OCI-M1 (cell line): ENCODE measurements at places on chromosomes 13 and 19.

- no peak for DNase-seq
Observed at GRCh38 chr13:76708138-76708688, 178.0 kb downstream of the KCTD12 start.

DNA sequence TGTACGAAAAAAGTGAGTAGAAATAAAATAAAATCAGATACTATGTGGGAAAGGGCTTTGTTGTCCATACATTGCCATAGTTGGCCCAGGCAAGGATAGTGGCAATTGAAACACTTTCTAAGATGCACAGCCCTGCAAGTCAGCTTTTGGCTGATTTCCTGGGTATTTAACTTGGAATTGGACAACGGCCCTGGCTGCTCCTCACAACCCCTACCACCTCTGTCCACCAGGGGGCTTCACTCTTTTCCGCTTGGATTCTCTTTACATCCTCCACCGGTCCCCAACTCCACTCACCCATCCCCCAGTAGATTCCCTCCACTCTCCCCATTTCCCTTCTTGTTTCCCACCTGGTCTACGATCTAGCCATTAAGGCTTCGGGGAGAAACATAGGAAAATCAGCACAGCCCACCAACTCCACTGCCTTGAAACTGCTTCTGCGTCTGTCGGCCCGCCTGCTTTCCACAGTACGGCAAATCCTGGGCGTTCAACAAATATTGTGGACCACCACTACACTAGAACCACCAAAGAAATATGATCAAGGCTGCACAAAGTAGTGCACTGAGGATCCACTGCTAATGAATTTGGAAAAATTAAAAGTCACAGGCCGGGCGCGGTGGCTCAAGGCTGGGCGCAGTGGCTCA lies 48.6 kb upstream of the GTF3A start:
- DNase-seq, result peak; percentile 55

GRCh38 chr13:25901460-25902376 lies 150.1 kb downstream of the SHISA2 start:
- DNase-seq, result peak; percentile 4

- DNase-seq, result no peak
Observed at GRCh38 chr13:29448174-29448573, 147.3 kb downstream of the SLC7A1 start.

GRCh38 chr13:30787738-30788525 lies 52.6 kb downstream of the ALOX5AP start:
- no peak for DNase-seq

DNA sequence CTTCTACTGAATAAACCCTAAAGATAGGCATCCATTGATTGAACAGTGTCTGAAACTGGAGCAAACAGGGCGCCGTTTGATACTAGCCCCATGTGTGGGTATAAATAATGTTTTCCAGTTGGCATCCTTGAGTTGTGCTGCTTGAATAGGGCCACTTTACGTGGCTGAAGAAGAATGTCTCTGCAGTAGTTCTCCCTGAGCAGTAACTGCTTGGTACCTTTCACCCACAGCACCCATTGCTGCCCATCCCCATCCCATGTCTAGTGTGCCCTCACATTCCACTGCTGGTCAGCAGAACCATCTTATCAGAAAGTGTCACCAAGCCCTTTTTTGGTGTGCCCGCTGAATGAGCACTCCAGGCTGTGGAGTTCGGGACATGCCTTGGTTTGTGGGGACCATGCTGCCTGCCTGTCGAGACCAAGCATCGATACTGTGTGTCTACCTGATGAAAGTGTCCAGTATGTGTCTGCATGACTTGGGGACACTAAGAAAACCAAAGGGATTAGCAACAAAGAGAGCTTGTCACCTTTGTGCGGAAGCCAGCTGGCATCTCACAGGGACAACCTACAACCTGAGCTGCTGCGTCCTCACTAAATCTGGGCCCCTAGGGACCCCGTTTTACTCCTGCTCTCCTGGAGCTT lies 162.0 kb downstream of the TM9SF2 start:
- DNase-seq, result no peak

GRCh38 chr13:71460211-71460610 lies 406.8 kb downstream of the DACH1 start:
- DNase-seq, result no peak

- no peak for DNase-seq
Observed at GRCh38 chr19:8510589-8511115, 3.3 kb downstream of the ZNF414 start.

- no peak for DNase-seq
Observed at GRCh38 chr13:112692104-112692503, 2.3 kb downstream of the ATP11A start.

DNA sequence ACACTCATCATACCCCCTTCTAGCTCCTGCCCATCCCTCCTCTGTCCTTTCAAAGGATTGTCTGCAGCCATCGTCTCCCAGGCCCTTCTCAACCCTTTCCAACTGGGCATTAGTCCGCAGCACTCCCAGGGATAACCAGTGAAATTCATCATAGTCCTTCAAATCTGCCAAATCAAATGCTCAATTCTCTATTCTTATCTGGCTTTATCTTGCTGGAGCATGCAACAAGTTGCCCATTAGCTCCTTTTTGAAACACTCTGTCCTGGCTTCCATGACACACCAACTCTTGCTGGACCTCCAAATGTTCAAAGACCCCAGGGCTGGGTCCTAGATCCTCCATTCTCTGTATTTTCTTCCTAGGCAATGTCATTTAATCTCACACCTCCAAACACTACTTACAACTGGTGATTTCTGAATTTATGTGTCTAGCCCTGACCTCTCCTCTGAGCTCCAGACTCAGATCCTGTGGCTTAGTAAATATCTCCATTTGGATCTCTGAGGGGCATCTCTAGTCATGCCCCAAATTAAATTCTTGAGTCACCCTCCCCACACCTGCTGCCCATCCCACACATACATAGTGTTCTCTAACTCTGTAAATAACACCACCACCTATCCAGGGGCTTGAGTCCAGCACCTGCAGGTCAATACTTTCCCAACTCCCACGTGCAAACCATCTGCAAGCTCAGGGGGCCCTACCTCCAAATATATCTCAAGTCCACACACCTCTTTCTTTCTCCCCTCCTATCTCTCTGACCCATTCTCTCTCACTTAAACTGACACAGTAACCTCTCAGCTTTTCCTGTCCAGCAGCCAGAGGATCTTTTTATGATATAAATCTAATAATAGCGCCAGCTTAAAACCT lies 9.1 kb upstream of the ANKRD10 start:
- no peak for DNase-seq

DNA sequence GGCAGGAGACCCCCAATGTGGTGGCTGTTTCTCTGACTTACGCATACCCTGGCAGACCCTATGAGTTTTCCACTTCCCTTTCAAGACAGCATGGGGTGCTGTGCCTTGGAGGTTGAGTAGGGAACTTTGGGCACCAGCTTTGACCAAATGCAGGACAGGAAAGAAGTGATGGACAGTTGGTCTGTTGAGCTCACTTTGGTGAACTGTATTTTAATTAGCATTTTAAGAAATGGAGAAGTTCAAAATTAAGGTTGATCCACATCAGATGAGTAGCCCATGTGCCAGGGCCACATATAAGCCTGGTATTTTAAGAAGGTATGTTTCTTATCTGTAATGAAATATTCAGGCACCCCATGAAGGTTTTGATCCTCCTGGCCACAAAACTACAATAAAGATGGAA lies 46.1 kb upstream of the RAP2A start:
- DNase-seq, result no peak

DNA sequence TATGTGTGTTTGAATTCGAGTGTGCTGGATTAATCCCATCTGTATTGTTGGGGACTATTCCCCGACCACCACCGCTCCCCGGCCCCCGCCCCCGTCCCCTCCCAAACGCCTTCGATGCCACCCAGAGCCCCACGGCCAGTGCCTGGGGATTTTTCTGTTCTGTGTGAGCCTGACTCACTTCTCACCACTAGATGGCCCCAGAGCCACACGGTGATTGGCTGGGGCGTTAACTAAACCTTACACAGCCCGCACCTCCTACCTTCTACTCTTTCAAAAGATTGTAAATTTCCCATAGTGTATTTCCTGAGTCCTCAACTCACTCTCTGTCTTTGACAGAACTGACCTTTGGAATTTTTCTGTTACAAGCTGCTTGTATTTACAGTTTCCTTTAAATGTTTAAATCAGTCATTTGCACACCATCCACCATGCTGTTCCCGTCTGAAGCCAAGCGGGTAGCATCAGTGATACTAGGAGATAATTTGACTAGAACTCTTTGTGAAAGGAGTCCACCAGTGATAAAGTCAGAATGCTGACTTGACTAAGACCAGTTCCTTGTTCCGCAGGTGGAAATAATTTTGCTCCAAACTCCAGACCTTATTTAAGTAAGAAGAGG lies 61.4 kb downstream of the RFX2 start:
- DNase-seq, result peak; percentile 77

- DNase-seq, result peak; percentile 72
Observed at GRCh38 chr19:50705422-50706019, 14.1 kb downstream of the SHANK1 start.

GRCh38 chr13:74450525-74450845 lies 316.3 kb upstream of the KLF12 start:
- no peak for DNase-seq

- DNase-seq, result no peak
Observed at GRCh38 chr13:47886314-47886713, 114.8 kb downstream of the SUCLA2 start.

DNA sequence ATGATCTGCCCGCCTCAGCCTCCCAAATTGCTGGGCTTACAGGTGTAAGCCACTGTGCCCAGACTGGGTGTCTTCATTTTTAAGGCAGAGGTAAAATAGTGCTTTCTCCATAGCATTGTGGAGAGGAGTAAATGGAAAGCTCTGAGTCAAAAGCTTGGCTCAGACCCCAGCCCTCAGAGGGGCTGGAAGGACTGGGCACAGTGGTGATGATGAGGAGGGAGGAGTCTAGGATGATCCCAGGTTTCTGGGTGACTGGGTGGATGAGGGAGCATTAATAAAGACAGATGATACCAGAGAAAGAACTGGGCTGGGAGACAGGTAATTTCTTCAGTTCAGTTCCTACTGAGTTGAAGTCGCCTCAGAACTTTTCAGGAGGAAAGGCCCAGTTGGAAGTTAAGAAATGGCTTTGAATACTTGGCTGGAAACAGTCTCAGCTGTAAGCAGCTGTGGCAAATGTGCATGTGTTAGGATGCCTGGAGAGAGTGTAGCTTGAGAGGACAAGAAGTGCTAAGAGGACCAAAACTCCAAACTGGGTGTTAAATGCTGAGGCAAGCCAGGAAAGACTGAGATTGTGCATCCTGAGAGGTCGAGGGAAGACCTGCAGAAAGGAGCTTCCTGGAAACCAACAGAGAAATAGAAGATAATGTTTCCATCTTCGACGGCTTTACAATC lies 37.1 kb upstream of the MEDAG start:
- no peak for DNase-seq

- DNase-seq, result no peak
Observed at GRCh38 chr13:34430294-34430693, 511.8 kb upstream of the NBEA start.

DNA sequence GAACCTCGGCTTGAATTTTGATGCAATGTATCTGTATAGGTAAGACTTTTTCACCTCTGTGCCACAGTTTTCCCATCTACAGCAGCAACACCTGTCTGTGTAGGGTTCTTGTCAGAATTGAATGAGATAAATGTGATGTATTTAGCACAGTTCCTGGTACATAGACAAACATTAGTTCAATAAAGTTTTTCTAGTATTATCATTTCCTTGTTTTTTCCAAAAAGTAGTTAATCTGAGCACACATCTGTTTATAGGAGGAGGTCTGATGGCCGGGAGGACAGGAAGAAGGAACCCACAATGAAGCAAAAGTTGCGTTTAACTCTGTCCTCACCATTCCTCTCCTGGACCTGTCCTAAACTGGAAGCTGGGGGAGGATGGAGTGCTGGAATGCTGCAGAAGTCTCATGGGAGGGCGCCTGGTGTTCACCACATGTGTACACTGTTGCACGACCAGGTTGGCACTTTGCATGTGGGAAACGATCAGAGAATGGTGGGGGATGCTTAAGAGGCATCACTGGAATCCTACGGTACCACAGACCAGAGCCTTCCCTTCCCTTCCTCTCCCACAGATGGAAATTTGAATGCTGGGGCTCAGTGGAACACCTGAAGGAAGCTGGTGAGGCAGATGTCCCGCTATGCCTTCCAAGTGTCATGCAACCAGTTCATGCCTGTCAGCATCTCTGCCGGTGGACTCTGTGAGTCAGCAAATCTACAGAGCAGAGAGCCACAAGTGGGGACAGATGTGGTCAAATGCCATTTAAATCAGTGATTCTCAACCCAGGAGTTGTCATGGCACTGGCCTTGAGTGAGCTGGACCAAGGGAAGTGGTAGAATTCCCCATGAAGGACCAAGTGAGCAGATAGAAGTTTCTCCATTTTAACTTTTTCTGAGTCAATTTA lies 315.6 kb downstream of the DLEU7 start:
- DNase-seq, result peak; percentile 55

DNA sequence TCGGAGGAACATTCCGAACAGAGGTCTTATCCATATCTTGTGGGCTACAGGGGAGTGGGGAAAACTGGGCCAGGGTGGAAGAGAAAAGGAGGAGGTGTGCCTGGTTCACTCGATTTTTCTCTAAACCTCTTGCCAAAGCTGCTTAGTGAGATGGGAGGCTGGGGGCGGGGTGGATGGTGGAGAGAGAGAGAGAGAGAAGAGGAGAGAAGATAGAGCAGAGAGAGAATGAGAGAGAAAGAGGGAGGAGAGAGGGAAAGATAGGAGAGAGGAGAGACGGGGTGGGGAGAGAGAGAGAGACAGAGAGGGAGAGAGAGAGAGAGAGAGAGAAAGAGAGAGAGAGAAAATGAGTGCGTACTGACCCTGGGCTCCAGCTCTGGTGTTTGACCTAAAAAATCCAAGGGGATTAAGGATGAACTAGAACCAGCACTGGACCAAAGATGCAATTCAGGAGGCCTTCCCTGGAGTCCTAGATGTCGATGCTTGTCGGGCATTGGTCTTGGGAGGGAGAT lies 14.1 kb downstream of the NOVA2 start:
- DNase-seq, result no peak

- no peak for DNase-seq
Observed at GRCh38 chr19:57314146-57314545, 6.1 kb upstream of the ZNF543 start.

GRCh38 chr19:2706251-2706650 lies 3.8 kb upstream of the GNG7 start:
- no peak for DNase-seq

GRCh38 chr13:50910485-50910805 lies 854 bp downstream of the RNASEH2B start:
- DNase-seq, result peak; percentile 80

- peak; percentile 86 for DNase-seq
Observed at GRCh38 chr13:36344886-36345437, 1.2 kb downstream of the SPART start.

GRCh38 chr19:30778061-30778460 lies 405.9 kb downstream of the ZNF536 start:
- DNase-seq, result no peak

DNA sequence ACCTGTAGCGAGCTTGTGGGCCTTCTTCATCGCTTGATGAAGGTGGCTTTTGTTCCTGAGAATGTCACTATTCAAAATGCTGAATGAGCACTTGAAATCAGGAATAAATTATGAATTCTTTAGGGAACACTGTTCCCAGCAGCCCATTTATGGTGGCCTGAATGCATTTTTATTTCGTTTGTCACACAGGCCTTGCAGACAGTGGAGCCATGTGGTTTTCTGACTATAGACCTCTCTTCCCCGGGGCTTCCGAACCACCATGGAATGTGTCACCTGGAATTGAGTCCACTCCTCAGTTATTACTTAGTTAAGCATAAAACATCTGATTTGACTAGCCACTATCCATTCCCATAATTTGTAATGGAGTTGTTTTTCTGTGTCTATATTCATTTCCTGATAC lies 396.9 kb downstream of the IRS2 start:
- no peak for DNase-seq
